ENCODE measurements at places on chromosomes 5 and 9.

DNA sequence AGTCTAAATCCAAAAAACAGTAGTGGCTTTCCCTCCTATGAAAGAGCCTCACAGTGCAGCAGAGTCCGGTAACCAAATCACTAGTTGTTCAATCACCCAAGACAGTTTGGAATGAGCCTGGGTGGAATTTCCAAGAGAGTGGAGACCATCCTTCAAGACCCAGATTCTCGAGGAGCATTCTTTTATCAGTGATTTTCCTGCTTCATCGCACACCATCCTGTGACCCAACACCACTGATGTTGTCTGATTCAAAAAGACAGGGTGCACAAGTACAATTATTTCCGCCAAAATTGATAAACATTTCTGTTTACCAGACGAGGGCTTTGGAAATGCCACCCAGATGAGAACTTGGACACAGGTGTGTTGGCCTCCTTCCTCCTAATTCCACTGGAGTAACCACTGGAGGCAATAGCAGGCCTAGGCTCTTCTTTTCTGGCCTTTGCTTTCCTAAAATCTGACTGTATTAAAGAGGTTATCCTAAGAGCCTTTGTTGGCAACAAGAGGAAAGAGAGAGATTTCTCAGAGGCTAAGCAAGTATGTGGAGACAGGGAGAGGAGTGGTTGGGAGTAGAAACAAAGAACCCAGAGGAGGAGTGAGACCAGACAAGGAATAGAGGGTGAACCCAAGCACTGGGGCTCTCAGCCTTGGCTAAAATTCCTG is 56.3 kb upstream of the S1PR3 start:
- no peak for DNase-seq

DNA sequence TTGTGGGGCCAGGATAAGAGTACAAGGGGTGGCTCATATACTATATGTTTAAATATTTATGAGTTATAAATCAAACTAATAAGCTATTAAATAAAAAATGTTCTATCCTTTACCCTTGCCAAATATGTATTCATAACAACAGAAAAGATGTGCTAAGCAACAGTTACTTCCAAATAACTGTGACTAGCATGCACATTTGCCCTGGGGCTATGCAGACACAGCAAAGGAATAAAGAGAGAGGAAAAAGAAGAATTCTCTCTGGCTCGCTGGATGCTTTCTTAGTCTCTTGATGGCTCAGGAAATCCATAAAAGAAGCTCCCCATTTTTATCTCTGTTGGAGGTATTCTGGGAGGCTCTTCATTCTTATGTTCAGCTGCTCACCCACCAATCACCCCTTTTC is 182.4 kb upstream of the ATP10B start:
- no peak for DNase-seq

- DNase-seq = no peak
These were observed 71.8 kb downstream of the HMCN2 start for GRCh38 chr9:130337318-130337717.

- peak; percentile 55 for DNase-seq
These were observed 161.1 kb downstream of the CSNK1G3 start for GRCh38 chr5:123673107-123673506.

DNA sequence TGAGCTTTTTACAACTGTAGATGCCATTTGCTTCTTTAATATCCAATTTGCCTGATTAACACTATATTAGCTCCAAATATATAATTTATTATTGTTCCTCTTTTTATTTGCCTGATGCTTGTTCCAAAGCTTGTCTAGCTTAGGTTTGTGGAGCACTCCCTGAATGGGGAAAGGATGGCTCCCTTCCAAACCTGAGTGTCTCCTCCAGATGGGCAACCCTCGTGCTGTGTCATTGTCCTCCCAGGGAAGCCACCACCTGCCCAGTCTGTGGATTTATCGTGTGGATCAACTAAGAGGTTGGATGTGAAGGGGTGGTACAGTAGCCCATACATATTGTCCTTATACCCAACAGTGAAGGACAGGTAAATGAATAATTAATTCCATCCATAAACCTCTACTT is 404.9 kb downstream of the CDK5RAP2 start:
- DNase-seq = no peak

GRCh38 chr9:125409217-125409636 is 147.6 kb downstream of the GAPVD1 start:
- no peak for DNase-seq

- DNase-seq = no peak
These were observed 272.4 kb downstream of the CDK5RAP2 start for GRCh38 chr9:120307599-120307998.

GRCh38 chr5:171603591-171603990 is 182.0 kb upstream of the SMIM23 start:
- no peak for DNase-seq

GRCh38 chr9:116267021-116267420 is 113.4 kb downstream of the PAPPA start:
- DNase-seq = no peak

- DNase-seq = no peak
These were observed 409.3 kb downstream of the ADGRV1 start for GRCh38 chr5:90967851-90968250.

DNA sequence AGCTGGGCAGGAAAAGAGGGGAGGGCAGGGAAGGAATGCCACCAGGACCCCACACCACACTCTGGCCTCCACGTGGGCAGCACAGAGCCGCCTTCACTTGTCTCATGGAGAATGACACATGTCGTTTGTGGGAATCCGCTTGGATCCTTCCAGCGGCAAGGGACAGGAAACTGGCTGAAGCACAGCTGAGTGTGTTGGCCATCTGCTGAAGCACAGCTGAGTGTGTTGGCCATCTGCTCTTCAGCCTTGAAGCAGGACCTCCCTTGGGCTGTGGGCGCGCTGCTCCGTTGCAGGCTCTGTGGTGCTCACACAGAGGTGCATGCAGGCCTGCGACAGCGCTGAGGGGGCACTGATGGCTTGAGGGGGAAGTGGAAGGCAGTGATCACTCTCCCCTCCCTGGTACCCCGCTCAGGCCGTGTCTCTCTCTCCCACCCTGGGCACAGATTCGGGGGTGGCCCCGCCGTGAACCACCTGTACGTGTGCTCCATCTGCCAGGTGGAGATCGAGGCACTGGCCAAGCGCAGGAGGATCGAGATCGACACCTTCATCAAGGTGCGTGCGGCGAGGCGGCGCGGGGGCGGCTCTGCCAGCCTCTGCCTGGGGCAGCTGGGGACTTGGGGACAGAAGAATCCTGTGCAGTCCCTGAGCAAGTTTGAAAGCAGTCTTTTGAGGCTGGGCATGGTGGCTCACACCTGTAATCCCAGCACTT is 40.6 kb downstream of the USP20 start:
- no peak for DNase-seq

DNA sequence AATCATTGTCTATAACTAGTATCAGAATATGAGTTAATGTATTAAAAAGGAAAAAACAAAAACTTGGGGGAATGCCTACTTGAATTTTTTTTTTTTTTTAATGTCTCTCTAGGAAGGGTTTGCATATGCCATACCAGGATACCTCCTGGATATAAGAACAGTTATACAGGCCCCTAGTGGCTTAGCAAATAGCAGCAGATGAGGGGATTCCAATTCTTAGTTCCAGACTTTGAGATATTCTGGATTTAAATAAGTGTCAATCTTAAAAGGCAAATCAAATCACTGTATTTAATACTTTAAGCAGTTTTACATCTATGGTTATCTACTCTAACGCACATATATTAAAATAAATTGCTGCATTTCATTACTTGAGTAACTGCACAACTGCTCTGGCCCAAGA is 1055.5 kb upstream of the DMAC1 start:
- peak; percentile 12 for DNase-seq

GRCh38 chr9:131954299-131954698 is 125.4 kb downstream of the MED27 start:
- DNase-seq = no peak
